ENCODE measurements at places on chromosomes 4 and X.

DNA sequence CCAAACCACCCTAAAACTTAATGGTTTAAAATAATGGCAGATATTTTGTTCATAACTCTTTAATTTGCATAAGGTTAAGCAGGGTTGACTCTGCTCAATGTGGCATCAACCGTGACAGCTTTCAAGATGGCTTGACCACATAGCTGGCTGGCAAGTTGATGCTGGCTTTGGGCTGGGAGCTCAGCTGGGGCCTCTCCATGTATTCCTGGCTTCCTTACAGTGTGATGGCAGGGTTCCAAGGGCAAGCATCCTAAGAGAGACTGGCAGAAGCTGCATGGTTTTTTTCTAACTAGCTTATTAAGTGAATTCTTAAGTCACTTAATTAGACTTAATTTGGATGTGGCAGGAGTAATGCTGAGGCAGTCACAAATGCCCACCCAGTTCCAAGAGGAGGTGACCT is 4.5 kb downstream of the RP2 start:
- DNase-seq: no peak

DNA sequence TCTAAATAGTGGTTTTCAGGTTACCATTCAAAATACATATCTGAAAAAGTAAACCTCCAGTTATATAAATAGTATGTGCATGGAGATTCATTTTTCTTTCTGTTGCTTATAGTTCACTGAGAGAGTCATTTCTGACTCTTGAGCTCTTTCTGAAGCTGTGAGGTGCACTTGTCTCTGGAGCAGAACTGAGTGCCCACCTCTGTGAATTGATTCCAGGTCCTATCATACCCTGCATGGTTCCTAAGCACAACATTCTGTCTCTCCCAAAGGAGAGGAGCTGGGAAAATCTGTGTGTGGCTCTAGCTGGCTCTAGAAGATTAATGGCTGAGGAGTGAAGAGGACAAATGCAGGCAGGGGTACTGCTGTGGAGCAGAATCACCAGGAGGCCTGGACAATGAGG is 161.6 kb upstream of the HCCS start:
- no peak for DNase-seq

- no peak for DNase-seq
Observed at GRCh38 chr4:119897260-119897659, 169.4 kb downstream of the MAD2L1 start.

DNA sequence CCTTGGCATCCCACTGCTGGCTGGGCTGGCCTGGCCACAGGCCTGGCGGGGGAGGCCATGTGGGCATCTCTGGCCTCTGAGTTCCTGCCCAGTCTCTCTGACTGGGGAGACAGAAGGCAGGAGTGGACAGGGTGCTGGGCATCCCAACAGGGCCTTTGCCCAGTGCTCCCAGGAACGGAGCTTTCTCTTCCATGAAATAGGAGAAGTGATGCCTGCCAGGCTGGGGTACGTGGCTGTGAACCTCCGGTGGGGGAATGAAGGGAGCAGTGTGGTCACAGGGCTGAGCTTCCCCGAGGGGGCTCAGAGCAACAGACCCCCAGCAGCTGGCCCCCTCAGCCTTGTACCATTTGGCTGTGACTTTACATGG is 40.4 kb upstream of the HMX1 start:
- no peak for DNase-seq

DNA sequence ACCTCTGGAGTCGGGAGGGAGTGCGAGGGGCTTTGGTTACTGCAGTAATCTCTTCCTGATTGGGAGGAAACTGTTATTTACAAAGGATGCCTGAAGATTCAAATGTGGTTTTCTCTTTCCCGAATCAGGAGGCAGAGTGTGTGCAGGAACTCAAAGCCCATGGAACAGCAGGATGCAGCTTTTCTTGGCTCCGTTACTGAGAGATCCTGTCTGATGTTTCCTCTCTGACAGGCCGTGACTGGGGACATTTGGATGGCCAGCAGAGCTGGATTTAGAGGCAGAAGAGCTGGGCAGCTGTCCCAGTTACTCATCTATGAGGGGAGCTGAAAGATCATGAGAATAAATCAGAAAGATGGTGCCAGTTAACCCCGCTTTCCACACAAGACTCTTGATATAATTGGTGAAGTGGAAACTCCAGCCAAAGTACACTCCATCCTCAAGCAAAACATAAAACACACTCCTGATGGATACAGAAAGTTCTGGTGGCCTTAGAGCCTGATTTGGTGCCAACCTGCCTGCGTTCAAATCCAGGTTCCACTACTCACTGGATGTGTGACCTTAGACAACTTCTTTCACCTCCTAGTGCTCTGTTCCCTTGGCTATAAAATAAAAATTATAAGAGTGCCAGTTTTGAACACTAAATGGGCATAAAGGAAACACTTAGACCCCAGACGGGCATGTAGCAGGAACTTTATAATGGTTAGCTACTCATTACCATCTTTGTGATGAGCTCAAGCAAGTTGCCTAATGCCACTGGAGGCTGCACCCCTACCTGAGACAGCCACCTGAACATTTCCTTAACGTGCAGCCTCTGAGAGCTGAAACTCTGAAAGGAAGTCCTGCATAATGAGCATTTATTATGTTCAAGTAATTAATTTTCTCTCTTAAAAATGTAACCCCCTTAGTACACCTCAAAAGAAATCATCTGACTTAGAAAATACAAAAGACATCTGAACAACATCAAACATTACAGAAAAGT is 349.0 kb upstream of the GATB start:
- peak; percentile 67 for DNase-seq

- no peak for DNase-seq
Observed at GRCh38 chrX:17860179-17860780, 818 bp downstream of the RAI2 start.

- DNase-seq: no peak
Observed at GRCh38 chrX:47648376-47648775, 2.0 kb downstream of the ELK1 start.

- no peak for DNase-seq
Observed at GRCh38 chr4:121648516-121648915, 48.3 kb downstream of the ANXA5 start.

- no peak for DNase-seq
Observed at GRCh38 chr4:80463509-80463908, 128.0 kb downstream of the CFAP299 start.

Data from cerebellar nuclear complex (tissue), 1 donor.